G401 (cell line): ENCODE measurements at places on chromosomes 4 and X. TPM values are rescaled to one million over a fixed set of nuclear protein-coding genes. Genes with fewer than 3 reads are reported as not detected.

TBX22 gene
- not detected in 2 replicates for total RNA-seq

SMPX gene
- total RNA-seq, result not detected in 2 replicates

SSX2 gene
- not detected in 2 replicates for total RNA-seq

NCAPG gene
- total RNA-seq, result 28.3 and 74.7 TPM in 2 replicates

TMPRSS11A gene
- not detected in 2 replicates for total RNA-seq

ZBTB49 gene
- total RNA-seq, result 2.5 and 3.8 TPM in 2 replicates

OTC gene
- not detected in 2 replicates for total RNA-seq

IL1RAPL2 gene
- not detected in 2 replicates for total RNA-seq

MAGEB6 gene
- total RNA-seq, result not detected in 2 replicates

CT45A1 gene
- not detected in 2 replicates for total RNA-seq

P2RY10 gene
- total RNA-seq, result not detected in 2 replicates

MAGEA2B gene
- total RNA-seq, result not detected in 2 replicates

ZAR1 gene
- total RNA-seq, result not detected in 2 replicates

CENPI gene
- total RNA-seq, result 32.7 and 35.1 TPM in 2 replicates

DDIT4L gene
- total RNA-seq, result 0.27 TPM in 1 of 2 replicates, not detected in the other

PFKFB1 gene
- total RNA-seq, result 0.14 and 0.55 TPM in 2 replicates

TLR1 gene
- total RNA-seq, result not detected in 2 replicates

CXCL11 gene
- not detected in 2 replicates for total RNA-seq

SMIM10 gene
- 0.43 and 1.3 TPM in 2 replicates for total RNA-seq

POLN gene
- 0.17 and 0.49 TPM in 2 replicates for total RNA-seq

GLRA3 gene
- not detected in 2 replicates for total RNA-seq

IRS4 gene
- not detected in 2 replicates for total RNA-seq

P2RY4 gene
- 0.20 TPM in 1 of 2 replicates, not detected in the other for total RNA-seq

CCDC110 gene
- total RNA-seq, result 0.43 and 0.98 TPM in 2 replicates

TCEAL9 gene
- 39.1 and 42.6 TPM in 2 replicates for total RNA-seq

WNK3 gene
- total RNA-seq, result 5.2 and 5.4 TPM in 2 replicates

FSTL5 gene
- total RNA-seq, result not detected in 2 replicates

PABPC1L2B gene
- total RNA-seq, result not detected in 2 replicates
